OCI-M1 (cell line): ENCODE measurements at places on chromosomes 12 and 14.
A peak's percentile ranks its signal among the peaks of the same experiment; 100 is the strongest.

- no peak for DNase-seq
Measured at GRCh38 chr12:18690653-18691052, 47.2 kb downstream of the PLCZ1 start.

DNA sequence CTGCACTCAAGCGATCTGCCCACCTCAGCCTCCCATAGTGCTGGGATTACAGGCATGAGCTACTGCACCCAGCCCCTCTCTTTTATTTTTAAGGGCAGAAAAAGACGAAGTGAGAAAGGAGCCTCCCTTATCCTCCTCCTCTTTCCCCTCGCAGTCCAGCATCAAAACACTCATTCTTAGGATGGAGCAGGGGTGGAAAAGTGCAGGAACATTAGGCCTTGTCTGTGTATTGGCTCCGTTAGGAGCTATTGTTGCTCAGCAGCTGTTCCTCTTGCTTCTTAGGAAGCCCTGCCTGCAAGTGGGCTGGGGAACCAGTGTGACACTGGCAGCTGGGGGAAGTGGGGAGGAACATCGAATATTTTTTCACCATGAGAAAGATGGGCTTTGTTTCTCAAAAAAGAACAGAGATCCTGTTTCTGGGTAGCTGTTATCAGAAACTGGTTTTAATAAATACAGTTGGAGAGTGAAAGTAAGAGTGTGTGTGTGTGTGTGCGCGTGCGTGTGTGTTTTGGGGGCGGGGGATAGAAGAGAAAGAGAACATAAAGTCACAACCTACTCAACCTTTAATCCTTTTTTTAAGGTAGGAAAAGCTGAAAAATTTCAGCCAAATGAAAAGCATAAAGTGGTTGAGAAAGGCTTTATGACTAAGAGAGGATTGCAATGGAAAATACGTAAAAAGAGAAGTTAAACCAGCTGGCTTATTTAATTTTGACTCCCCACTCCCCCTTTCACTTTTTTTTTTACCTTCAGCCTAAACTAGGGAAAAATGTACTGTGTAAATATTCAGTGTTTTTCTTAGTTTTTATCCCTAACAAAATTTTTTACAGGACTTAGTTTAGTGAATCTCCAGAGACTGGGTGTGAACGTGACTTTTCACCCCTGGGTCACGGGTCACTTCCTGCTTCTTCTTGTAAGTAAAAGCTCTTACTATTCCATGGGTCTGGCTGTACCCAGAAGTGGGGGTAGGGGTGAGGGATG, 197.2 kb upstream of the PLEKHG7 start:
- no peak for DNase-seq

DNA sequence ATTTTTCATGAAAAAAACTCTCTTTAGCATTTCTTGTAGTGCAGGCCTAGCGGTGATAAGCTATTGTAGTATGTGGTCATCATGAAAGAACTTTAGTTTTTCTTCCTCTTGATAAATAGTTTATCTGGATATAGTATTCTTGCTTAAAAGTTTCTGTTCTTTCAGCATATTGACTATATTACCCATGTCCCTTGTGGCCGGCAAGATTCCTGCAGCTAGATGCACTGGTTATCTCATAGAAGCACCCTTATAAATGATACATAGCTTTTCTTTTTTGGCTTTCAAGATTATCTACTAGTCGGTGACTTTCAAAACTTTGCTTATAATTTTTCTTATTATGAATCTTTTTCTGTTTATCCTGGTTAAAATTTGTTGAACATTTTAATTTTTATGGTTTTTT, 234.8 kb downstream of the ALG10 start:
- peak; percentile 8 for DNase-seq

DNA sequence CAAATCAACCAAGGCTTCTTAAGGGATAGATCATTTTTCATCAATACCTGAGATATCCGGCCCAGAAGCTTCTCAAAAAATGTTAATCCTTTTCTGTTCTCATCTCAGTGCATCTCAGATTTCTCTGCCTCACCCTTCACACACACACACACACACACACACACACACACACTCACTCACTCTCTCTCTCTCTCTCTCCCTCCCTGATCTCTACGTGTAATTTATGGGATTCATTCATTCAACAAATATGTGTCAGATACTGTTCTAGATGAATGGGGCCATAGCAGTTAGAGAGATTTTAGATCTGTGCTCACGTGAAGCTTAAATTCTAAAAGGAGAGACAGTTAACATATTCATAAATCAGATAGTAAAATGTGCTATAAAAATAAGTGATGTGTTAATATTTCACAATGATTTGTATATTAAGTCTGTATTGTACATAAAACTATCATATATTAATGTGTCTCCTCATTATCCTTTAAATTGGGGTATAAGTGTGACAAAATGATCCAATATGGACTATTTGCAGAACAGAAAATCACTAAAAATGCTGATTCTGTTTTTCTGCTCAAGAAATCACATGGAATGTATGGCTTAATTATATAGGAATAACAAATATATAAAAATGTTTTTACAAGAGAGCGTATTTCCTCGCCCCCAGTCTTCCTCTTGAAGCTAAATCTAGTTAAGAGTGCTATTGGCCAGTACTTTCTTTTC, 7.3 kb upstream of the FRMD6 start:
- DNase-seq = no peak

DNA sequence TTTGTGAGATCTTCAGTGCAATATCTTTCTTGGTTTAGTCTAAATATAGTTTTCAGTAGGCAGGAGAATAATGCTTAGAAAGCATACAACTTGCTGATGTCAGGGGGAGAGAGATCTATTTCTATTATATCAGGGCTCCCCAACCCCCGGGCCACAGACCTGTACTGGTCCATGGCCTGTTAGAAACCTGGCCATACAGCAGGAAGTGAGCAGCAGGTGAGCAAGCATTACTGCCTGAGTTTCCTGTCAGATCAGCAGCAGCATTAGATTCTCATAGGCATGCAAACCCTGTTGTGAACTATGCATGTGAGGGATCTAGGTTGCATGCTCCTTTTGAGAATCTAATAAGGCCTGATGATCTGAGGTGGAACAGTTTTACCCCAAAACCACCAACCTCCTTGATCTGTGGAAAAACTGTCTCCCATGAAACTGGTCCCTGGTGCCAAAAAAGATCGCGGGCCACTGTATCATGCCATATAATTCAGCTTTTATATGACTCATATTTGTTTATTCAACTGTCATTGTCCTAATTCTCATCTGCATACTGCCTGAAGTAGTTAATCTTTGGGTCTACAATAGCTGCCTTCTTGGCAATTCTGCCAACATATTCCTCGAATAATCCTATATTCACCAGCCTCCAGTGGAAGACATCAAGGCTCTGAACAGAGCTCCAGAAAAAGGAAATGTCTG, 163.6 kb upstream of the DYRK2 start:
- DNase-seq = no peak
